ENCODE measurements at places on chromosomes 1 and 21.

- DNase-seq, result no peak
These were observed 41.5 kb upstream of the SRSF10 start for GRCh38 chr1:24021403-24022266.

DNA sequence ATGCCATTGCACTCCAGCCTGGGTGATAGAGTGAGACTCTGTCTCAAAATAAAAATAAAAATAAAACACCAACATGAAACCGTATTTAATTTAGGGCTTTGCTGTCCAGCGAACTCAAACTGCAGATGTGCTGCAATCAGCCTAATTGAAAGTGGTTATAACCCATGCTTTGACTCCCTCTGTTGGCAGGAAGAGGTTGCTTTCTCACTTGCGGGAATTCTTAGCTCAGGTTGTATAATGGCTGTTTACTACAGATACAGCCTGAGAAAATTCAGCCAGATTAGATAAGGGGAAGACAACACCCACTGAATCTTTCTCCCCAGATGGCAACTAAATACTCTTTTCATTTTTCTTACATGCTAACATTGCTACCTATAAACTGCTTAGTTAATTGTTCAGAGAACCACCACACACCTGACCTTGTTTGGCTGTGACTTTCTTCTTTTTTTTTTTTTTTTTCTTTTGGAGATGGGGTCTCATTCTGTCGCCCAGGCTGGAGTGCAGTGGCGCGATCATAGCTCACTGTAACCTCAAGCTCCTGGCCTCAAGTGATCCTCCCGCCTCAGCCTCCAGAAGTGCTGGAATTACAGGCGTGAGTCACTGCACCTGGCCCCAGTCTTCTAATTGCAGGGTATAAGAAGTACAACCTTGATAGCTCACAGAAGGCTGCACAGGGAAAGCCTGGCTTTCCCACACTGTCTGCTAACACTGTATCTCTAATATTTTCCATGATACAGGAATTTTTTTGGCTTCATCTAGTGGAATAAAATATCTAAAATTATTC is 34.6 kb downstream of the DNTTIP2 start:
- DNase-seq, result peak; percentile 65

GRCh38 chr1:80994934-80995333 is 805.8 kb upstream of the ADGRL2 start:
- no peak for DNase-seq

- DNase-seq, result no peak
These were observed 79.3 kb downstream of the HMCN1 start for GRCh38 chr1:185813401-185813979.

GRCh38 chr1:7265771-7266371 is 480.6 kb downstream of the CAMTA1 start:
- peak; percentile 43 for DNase-seq

GRCh38 chr1:214271174-214271858 is 9.6 kb upstream of the SMYD2 start:
- no peak for DNase-seq

DNA sequence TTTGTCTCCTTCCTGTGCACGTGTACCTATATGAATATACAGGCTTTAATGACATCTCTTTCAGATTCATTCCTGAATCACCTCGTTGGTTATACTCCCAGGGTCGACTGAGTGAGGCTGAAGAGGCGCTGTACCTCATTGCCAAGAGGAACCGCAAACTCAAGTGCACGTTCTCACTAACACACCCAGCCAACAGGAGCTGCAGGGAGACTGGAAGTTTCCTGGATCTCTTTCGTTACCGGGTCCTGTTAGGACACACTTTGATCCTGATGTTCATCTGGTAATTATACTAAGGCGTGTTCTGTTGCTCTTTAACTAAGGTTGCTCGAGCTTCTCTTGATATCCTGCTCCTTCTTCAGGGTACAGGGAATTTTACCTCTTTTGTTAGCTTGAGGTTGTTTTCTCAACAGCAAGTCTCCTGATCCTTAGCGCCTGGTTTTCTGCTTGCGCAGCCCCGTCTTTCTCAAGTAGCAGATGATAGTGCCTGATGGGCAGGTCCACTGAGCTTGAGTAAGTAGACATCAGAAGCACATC is 55.1 kb downstream of the SLC22A15 start:
- no peak for DNase-seq

DNA sequence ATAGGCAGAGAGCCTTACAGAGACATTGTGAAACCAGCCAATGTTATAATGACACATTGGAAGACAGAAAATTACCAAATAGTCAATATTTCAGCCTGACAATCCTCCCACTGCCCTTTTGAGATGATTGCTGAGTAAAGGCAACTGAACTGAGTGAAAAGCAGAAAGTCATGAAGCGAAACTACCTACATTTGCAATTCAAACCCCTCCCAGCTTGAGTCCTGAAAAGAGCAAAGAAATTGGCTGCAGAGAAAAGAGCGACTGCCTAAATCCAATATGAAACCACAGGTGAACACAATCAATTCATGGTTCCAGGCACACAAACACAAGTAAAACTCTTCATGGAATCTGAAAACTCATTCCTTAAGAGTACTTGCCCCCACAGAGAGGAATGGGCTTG is 143.4 kb upstream of the CHRM3 start:
- DNase-seq, result no peak
